ENCODE measurements at places on chromosomes 12 and 14. TPM values are rescaled to one million over a fixed set of nuclear protein-coding genes. Genes with fewer than 3 reads are reported as not detected.

The KIF26A gene
- 9.5 TPM for total RNA-seq

The SERPINA9 gene
- not detected for total RNA-seq

The EGLN3 gene
- total RNA-seq = 0.14 TPM

The PTGDR gene
- not detected for total RNA-seq

GRCh38 chr12:116939734-116940133 is 29.0 kb downstream of the FBXW8 start:
- H3K4me1 ChIP-seq = no peaks in the 10 kb centered on the region
- no peak for DNase-seq
- no peaks in the 10 kb centered on the region for H3K36me3 ChIP-seq
- H3K4me3 ChIP-seq = no peak overlapping the region
- H3K27me3 ChIP-seq = no peaks in the 10 kb centered on the region

The TDRD9 gene
- 0.83 TPM for total RNA-seq

- H3K27ac ChIP-seq = no peak overlapping the region
- no peak for DNase-seq
- H3K4me1 ChIP-seq = no peaks in the 10 kb centered on the region
- H3K27me3 ChIP-seq = peaks cover 14% of the 10 kb centered on the region
- no peaks in the 10 kb centered on the region for H3K36me3 ChIP-seq
- no peak overlapping the region for H3K4me3 ChIP-seq
These were observed 129.0 kb downstream of the WIF1 start for GRCh38 chr12:64992116-64992515.

The COX8C gene
- total RNA-seq = not detected

The AKAP6 gene
- total RNA-seq = 0.88 TPM

DNA sequence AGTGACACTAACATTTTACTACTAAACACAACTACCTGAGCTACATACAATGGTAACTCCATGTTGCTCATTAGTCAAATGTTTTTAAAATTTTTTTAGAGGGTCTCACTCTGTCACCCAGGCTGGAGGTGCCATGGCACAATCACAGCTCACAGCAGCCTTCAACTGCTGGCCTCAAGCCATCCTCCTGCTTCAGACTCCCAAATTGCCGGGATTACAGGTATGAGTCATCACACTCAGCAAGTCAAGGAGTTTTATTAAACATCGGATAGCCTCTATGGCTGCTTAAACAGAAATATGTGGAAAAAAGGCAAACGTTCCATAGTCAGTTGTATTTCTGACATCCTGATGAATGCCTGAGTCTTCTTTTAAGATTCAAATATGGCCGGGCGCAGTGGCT is 11.1 kb upstream of the NPFF start:
- H3K4me3 ChIP-seq = no peak overlapping the region
- H3K27me3 ChIP-seq = no peaks in the 10 kb centered on the region
- DNase-seq = no peak
- H3K4me1 ChIP-seq = no peaks in the 10 kb centered on the region
- peaks cover 25% of the 10 kb centered on the region for H3K36me3 ChIP-seq
- no peak overlapping the region for H3K27ac ChIP-seq

GRCh38 chr14:54487771-54488170 is 1.0 kb downstream of the GMFB start:
- peaks cover 13% of the 10 kb centered on the region for H3K4me1 ChIP-seq
- peak; percentile 59 for DNase-seq
- peak overlapping the region; percentile 97 for H3K27ac ChIP-seq
- H3K36me3 ChIP-seq = peaks cover 5% of the 10 kb centered on the region
- H3K4me3 ChIP-seq = peak overlapping the region; percentile 91

GRCh38 chr12:131044760-131045381 is 91.2 kb downstream of the ADGRD1 start:
- no peak for DNase-seq
- H3K4me1 ChIP-seq = no peaks in the 10 kb centered on the region
- H3K4me3 ChIP-seq = no peak overlapping the region

DNA sequence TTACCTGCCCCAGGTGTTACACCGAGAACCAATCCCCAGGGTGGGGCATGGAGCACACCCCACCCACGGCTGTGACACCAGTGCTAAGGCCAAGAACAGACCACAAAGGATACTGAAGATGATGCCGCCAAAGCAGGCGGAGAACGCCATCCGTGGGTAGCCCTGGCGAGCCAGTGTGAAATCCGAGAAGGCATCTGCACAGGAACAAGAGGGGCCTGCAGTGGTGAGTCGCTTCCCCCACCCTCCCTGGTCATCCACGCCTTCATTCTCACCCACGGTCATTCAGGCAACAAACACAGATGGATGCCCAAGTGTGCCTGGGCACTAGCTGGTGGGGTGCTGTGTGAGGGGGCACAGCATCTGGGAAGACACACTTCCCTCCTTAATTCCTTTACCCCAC is 28.5 kb downstream of the SLC8B1 start:
- H3K27me3 ChIP-seq = no peaks in the 10 kb centered on the region
- no peak for DNase-seq
- H3K27ac ChIP-seq = no peak overlapping the region

- no peak overlapping the region for H3K27ac ChIP-seq
- no peaks in the 10 kb centered on the region for H3K36me3 ChIP-seq
- H3K4me1 ChIP-seq = no peaks in the 10 kb centered on the region
- no peak overlapping the region for H3K4me3 ChIP-seq
- no peaks in the 10 kb centered on the region for H3K27me3 ChIP-seq
- no peak for DNase-seq
These were observed 436.1 kb downstream of the TMEM132D start for GRCh38 chr12:129467726-129468125.

GRCh38 chr14:65927931-65928356 is 515.4 kb downstream of the FUT8 start:
- no peaks in the 10 kb centered on the region for H3K27me3 ChIP-seq
- H3K27ac ChIP-seq = no peak overlapping the region
- no peaks in the 10 kb centered on the region for H3K4me1 ChIP-seq

- H3K27ac ChIP-seq = no peak overlapping the region
- no peaks in the 10 kb centered on the region for H3K27me3 ChIP-seq
- H3K36me3 ChIP-seq = no peaks in the 10 kb centered on the region
- peaks cover 10% of the 10 kb centered on the region for H3K4me1 ChIP-seq
- no peak for DNase-seq
These were observed 18.6 kb downstream of the LGMN start for GRCh38 chr14:92729634-92730358.

GRCh38 chr12:71703206-71703605 is 17.3 kb downstream of the TMEM19 start:
- no peaks in the 10 kb centered on the region for H3K27me3 ChIP-seq
- H3K27ac ChIP-seq = no peak overlapping the region
- no peak overlapping the region for H3K4me3 ChIP-seq

GRCh38 chr12:108826101-108826806 is 31.1 kb downstream of the SSH1 start:
- no peaks in the 10 kb centered on the region for H3K27me3 ChIP-seq
- peak; percentile 98 for DNase-seq
- H3K36me3 ChIP-seq = peaks cover 12% of the 10 kb centered on the region

The DYNC1H1 gene
- 596 TPM for total RNA-seq

- no peaks in the 10 kb centered on the region for H3K36me3 ChIP-seq
- no peaks in the 10 kb centered on the region for H3K4me1 ChIP-seq
- H3K4me3 ChIP-seq = no peak overlapping the region
- no peaks in the 10 kb centered on the region for H3K27me3 ChIP-seq
These were observed 24.4 kb downstream of the PRORP start for GRCh38 chr14:35146711-35147149.

GRCh38 chr12:59938190-59938962 is 342.5 kb downstream of the SLC16A7 start:
- H3K4me3 ChIP-seq = no peak overlapping the region
- no peaks in the 10 kb centered on the region for H3K36me3 ChIP-seq
- no peak for DNase-seq
- no peaks in the 10 kb centered on the region for H3K27me3 ChIP-seq
- H3K4me1 ChIP-seq = peaks cover 7% of the 10 kb centered on the region
- H3K27ac ChIP-seq = no peak overlapping the region

DNA sequence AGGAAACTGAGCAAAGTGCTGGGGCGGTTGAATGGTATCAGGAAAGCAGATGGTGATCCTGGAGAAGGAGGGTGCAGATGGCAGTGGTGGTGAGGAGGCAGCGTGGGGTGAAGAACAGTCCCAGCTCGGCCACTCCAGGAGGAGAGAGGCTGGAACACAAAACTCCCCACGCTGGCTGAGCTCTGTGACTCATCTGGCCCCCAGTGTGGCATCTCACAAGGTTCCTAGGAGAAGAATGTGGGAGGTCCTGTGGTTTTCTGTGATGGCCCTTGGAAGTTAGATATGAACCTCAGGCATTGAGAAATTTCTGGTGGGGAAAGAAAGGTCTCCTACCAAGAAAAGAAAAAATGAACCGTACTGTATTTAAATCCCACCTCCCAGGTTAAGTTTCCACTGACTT is 8.0 kb upstream of the NRXN3 start:
- H3K36me3 ChIP-seq = no peaks in the 10 kb centered on the region
- H3K4me3 ChIP-seq = no peak overlapping the region
- H3K27me3 ChIP-seq = no peaks in the 10 kb centered on the region
- H3K27ac ChIP-seq = no peak overlapping the region
- no peaks in the 10 kb centered on the region for H3K4me1 ChIP-seq

DNA sequence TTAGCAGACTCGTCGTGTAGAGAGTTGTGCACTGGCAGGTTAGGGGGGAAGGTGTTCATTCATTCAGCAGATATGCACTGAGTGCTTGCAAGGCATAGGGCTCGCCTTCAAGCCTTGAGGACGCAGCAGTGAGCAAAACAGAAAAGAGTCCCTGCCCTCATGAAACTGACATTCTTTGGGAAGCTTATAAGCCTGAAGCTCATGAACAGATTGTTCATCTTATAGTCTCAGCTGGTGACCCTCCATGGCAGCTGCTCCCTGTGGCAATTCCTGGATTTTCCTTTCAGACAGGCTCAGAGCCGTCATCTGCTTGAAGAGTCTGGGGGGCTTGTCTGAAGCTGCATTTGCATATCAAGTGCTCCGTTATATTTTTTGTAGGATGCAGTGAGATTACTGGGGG is 148.4 kb downstream of the PRKCH start:
- H3K4me1 ChIP-seq = peaks cover 49% of the 10 kb centered on the region
- no peaks in the 10 kb centered on the region for H3K27me3 ChIP-seq
- peak; percentile 13 for DNase-seq
- peak overlapping the region; percentile 90 for H3K27ac ChIP-seq
- no peak overlapping the region for H3K4me3 ChIP-seq

DNA sequence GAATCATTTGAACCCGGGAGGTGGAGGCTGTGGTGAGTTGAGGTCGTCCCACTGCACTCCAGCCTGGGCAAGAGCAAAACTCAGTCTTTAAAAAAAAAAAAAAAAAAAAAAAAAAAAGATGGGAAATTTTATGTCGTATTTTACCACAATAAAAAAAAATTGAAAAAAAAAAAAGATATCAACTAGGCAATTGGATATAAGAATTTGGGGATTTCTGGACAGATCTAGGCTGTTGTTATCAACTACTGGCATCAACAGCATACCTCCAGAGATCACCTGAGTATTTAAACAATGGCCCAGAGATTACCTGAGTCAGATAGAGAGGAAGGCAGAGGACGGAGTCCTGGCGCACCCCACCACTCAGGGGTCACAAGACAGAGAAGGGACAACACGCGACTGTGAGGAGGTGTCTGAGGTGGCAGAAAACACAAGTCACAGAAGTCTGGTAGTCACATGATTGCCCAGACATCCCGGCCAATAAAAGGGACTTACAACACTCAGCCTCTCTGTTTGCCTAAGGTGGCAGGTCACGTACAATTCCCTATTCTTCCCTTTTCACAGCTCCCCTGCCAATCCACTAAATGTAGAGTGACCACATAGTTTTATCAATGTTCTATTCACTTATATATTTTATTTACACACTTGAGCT is 1.8 kb downstream of the SPRING1 start:
- H3K27ac ChIP-seq = no peak overlapping the region
- H3K4me3 ChIP-seq = no peak overlapping the region
- peaks cover 10% of the 10 kb centered on the region for H3K4me1 ChIP-seq
- no peak for DNase-seq

The GDF3 gene
- 4.1 TPM for total RNA-seq

The FAM222A gene
- total RNA-seq = 1.7 TPM

The PAX9 gene
- 0.44 TPM for total RNA-seq

GRCh38 chr12:57621497-57622292 is 10.5 kb downstream of the ARHGEF25 start:
- peaks cover 59% of the 10 kb centered on the region for H3K27me3 ChIP-seq
- DNase-seq = peak; percentile 52
- H3K4me3 ChIP-seq = no peak overlapping the region
- no peaks in the 10 kb centered on the region for H3K36me3 ChIP-seq

The CLECL1 gene
- total RNA-seq = not detected

GRCh38 chr14:61927060-61927459 is 164.8 kb downstream of the SNAPC1 start:
- H3K27ac ChIP-seq = no peak overlapping the region
- DNase-seq = no peak
- H3K4me1 ChIP-seq = no peaks in the 10 kb centered on the region
- no peaks in the 10 kb centered on the region for H3K36me3 ChIP-seq
- H3K27me3 ChIP-seq = peaks cover 25% of the 10 kb centered on the region

- H3K27me3 ChIP-seq = peaks cover 12% of the 10 kb centered on the region
- DNase-seq = no peak
- H3K4me1 ChIP-seq = no peaks in the 10 kb centered on the region
- H3K27ac ChIP-seq = no peak overlapping the region
These were observed 16.1 kb upstream of the KRT73 start for GRCh38 chr12:52634266-52635056.

DNA sequence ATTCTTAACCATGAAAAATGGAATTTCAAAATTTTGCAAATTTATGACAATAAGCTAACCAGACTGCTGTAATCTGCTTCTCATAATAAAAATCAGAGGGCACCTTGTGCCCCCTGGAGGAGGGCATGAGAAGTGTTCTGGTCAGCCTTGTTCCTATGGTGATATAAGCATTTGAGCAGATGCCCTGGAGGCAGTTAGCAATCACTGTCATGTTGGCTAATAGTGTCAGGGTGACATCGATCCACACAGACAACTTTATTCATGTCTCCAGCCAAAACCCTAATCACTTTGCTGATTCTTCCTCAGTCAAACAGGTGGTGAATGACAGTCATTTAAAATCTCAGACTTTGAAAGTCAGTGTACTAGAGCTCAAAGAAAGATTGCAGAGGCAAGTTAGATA is 943.0 kb downstream of the GALC start:
- no peaks in the 10 kb centered on the region for H3K4me1 ChIP-seq
- H3K36me3 ChIP-seq = no peaks in the 10 kb centered on the region
- H3K27me3 ChIP-seq = no peaks in the 10 kb centered on the region

DNA sequence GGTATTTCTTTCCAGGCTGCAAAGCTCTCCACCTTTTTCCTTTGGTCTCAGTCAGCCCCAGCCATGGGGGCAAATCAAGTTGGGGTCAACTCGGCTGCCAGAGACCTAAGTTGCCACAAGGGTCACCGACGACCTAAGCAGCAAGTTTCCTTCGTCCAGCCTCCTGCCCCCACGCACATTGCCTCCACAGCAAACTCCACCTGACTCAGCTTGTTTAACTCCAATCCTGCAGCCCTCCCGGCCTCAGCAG is 767 bp upstream of the KCNMB4 start:
- H3K27ac ChIP-seq = no peak overlapping the region
- peaks cover 14% of the 10 kb centered on the region for H3K4me1 ChIP-seq
- peak overlapping the region; percentile 67 for H3K4me3 ChIP-seq
- no peaks in the 10 kb centered on the region for H3K36me3 ChIP-seq
- peaks cover 16% of the 10 kb centered on the region for H3K27me3 ChIP-seq

DNA sequence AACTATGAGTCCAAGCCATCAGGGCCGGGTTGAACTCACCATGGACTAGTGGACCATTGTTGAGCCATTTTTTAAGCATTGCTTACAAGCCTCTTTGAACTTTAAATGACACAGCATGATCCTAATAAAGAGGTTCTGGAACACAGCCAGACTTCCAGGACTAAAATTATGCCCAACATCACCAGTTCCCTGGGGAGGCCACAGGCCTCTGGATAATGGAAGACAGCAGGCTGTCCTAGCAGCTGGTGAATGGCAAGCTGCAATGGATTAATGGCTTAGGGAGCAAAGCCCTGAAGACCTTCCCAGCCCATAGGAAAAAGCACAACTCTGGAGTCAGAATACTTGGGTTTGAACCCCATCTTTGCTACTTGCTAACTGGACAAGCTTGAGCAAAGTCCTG is 71.3 kb downstream of the FLRT2 start:
- H3K4me1 ChIP-seq = no peaks in the 10 kb centered on the region
